ENCODE measurements at places on chromosomes 1 and 21.

- DNase-seq, result no peak
These were observed 439.3 kb downstream of the NEGR1 start for GRCh38 chr1:71843012-71843411.

DNA sequence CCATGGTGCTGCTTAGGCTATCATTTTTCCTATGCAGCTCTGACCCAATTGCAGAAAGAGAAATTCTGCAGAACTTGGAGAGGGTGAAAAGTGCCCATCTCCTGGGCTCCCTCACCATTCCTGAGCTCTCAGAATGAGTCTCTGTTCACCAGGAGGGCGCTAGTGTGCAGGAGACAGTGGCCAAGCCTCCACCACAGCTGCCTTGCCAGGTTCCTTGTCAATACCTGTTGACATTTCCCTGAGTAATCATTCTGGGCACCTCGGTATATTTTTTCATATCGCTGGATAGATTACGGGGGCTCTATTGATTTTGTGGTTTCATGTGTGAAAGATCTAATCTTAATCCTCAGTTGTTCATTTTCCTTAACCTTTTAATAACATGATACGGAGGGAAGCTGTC lies 13.0 kb upstream of the C8B start:
- DNase-seq, result no peak

DNA sequence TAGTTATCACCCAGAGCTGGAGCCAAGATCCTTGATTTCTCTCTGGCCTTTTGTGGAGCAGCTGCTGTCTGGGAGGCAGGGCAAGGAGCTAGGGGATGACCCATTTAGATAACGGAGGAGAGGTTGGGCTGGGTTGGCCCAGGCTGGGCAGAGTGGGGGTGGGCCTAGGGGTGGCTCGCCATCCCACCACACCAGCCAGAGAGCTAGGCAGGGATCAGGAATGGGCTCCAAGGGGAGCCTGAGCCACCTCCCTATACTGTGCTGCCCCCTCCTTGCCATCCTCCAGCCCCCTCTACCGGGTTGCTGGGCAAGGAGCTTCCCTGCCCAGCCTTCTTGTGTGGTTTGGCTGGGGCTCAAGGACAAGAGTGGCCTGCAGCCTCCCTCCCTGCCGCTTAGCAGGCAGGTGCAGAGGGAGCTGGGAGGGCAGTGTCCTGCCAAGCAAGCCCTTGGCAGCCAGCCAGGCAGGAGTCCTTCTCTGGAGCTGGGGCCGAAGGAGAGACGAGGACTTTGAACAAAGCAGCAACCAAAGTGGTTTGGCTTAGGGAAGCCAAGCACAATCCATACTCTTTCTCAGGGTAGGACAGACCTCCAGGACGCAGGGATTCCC lies 4.1 kb downstream of the NUAK2 start:
- DNase-seq, result peak; percentile 78

- no peak for DNase-seq
These were observed 1.3 kb downstream of the ARHGAP29 start for GRCh38 chr1:94236013-94236491.

DNA sequence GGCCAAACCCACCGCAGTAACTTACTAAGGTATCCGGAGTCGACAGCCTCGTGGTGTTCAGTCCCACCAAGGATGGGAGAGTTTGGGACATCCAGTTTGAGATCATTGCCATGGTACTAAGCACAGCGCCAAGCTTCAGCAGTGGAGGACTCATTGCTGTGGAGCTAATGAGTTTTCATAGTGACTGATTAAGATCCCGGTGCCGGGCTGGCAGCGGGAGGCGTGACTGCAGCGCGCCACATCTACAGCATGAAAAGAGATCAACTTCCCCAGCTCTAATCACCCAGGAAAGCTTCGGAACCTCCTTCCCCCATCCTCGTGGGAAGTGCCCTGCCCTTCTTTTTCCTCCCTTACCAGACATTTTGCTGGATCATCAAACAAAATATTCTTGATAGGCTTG lies 149.9 kb downstream of the OLFM3 start:
- no peak for DNase-seq

GRCh38 chr1:109133815-109134214 lies 19.9 kb downstream of the ELAPOR1 start:
- DNase-seq, result no peak

GRCh38 chr1:235911300-235911662 lies 44.6 kb upstream of the LYST start:
- no peak for DNase-seq

DNA sequence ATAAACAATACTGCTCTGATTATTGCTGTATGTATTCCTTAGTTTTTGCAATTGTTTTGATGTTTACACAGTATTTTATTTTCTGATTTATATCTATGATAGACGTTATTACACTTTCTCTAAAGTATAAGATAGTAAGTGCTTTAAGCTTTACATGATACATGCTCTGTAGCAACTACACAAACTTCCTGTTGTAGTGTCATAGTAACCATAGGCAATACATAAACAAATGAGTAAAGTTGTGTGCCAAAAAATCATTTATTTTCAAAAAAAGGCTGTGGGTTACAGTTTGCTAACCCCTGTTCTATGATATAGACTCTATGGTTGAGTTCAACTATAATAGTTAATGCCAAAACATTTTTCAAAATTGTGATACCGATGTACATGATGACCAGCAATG lies 1156.4 kb downstream of the AMY1C start:
- DNase-seq, result no peak

GRCh38 chr1:165109013-165109412 lies 247.5 kb downstream of the LMX1A start:
- DNase-seq, result no peak

DNA sequence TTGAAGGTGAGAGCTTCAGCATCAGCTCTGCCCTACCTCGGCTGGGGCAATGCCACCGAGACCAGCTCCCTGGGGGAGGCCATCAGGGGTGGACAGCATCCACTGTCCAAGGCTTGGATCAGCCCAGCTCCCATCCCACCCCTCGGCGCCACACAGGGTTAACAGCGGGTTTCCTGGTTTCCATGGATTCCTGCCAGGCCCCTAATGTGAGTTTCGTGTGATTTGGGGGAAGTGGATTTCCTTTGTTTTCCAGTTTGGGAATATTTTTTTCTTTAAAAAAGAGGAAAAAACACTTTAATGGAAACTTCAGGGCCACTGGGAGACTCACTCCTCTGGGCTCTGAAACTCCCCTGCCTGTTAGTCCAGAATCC lies 34.3 kb downstream of the CASZ1 start:
- DNase-seq, result no peak

DNA sequence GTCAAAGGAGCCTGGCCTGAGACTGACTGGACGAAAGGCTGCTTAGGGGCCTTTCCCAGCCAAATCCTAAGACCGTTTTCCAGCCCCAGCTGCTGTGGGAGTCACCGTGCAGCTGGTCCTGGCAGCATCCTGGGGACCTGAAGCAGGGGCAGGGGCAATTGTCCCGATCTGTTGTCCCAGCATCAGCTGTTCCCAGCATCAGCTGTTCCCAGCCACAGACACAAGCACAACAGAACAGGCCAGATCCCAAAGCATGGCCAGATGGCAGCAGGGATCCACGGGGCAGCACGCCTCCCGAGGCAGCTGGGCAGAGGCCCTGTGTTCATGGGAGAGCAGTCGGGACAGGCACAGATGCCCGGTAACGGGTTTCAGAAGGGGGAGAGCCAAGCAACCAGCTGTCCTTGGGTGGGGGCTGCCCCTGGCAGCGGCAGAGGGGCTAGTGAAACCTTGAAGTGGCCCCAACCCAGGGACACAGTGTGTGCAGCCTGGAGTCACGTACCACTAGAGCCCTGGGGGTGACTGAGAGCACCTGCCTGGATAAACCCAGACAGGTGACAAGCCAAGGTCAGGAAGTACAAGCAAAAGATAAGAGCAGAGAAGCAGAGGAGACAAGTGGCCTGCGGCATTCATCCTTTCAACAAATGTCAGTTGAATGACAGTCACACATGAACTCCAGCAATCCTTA lies 13.3 kb downstream of the CELA2B start:
- DNase-seq, result no peak

- DNase-seq, result no peak
These were observed 7.8 kb downstream of the GNPAT start for GRCh38 chr1:231248778-231249177.

- DNase-seq, result no peak
These were observed 51.0 kb downstream of the SGIP1 start for GRCh38 chr1:66585002-66585401.

- DNase-seq, result peak; percentile 71
These were observed 108.3 kb downstream of the HIVEP3 start for GRCh38 chr1:41810446-41810845.

DNA sequence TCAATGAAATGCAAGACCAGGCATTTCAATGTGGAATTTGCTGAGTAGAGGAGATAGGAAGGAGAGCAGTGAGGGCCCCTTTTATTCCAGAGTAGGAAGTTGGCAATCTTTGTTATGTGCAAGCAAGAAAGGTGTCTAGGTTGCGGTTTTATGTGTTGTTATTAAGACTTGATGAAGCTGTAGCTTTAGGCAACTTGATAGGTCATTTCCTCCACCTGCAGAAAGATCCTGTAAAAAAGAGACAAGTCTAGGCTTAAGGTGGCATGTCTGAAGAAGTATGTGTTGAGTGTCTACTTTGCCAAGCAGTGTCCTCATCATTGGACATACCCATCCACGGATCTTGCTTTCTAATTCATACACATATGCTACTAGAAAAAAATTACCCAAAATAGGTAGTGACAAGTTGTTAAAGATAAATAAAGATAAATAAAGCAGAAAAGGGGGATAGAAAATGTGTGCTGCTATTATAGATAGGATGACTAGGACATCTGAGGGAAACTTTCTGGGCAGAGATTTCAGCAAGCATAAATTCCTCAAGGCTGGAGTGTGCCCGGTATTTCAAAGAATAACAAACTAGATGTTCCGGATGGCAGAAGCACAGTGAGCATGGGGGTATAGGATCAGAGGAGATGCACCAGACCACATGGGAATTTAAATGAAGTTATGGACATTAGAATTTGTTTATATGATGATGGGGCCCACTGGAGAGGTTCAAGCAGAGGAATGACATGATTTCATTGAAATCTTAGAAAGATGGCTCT lies 335.0 kb downstream of the TGFB2 start:
- DNase-seq, result no peak

DNA sequence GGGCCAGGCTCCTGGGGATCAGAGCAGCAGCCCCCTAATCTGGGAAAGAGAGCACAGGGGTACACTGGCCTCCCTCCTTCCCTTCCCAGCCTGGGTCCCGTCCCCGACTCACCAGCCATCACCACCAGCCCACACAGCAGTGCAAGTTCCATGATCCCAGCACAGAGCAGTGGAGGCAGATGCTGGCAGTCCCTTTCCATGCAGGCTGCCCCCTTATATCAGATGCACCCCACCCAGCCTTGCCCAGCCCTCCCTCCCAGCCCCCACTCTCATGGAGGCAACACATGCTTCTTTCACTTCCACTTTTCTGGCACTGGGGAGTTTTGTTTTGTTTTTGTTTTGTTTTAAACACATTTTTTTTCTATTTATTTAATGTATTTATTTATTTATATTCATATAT lies at the start of gene PLA2G2D:
PLA2G2D (minus strand) TSS at position 190 of the 400 bp plus-strand sequence; CDS start at position 152, 38 bp downstream.
- DNase-seq, result no peak

DNA sequence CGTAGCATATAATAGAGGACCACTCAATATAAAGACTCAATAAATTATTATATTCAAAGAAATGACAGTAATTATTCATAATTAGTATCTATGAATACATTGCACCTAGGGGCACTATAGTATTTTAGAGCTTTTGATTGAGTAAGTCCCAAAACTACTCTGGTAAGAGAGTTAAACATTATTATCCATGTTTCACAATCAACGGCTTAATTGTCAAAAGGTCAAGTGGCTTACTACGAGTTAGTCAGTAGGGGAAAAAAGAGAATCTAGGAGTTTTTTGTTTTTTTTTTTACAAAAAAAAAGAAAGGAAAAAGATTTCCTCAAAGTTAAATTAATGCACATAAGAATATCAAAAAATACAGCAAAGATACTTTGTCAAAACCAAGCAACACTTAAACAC lies 20.4 kb upstream of the LAMC1 start:
- DNase-seq, result no peak

GRCh38 chr1:9207715-9208114 lies 26.9 kb upstream of the H6PD start:
- no peak for DNase-seq

- no peak for DNase-seq
These were observed 26.7 kb downstream of the RTCA start for GRCh38 chr1:100292711-100293110.

- no peak for DNase-seq
These were observed 154.0 kb downstream of the RHOU start for GRCh38 chr1:228889289-228889688.

DNA sequence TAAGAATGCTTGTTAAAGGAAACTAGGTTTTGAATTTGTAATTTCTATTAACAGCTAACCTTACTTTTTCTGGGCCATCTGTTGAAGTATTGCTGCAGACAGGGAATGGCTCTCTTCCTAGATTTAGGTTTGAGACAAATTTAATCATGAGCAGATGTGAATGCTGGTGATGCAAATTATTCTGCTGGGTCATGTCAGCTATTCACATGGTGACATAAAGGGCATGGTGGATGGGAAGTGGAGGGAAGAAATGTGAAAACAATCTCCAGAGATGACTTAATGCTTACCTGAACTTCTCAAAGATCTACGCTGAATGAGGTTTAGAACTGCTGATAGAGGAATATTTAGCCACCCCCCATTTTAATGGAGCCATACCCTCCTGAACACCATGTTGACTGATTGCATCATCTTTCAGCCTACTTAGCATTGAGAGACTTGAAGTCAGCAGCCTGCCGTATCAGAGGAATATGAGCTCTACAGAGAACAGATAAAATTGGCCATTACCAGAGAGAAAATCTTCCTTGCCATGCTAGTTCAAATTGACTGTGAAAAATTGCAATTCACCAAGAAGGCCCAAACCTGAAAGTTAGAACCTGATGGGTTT lies 138.8 kb downstream of the HHAT start:
- DNase-seq, result no peak

DNA sequence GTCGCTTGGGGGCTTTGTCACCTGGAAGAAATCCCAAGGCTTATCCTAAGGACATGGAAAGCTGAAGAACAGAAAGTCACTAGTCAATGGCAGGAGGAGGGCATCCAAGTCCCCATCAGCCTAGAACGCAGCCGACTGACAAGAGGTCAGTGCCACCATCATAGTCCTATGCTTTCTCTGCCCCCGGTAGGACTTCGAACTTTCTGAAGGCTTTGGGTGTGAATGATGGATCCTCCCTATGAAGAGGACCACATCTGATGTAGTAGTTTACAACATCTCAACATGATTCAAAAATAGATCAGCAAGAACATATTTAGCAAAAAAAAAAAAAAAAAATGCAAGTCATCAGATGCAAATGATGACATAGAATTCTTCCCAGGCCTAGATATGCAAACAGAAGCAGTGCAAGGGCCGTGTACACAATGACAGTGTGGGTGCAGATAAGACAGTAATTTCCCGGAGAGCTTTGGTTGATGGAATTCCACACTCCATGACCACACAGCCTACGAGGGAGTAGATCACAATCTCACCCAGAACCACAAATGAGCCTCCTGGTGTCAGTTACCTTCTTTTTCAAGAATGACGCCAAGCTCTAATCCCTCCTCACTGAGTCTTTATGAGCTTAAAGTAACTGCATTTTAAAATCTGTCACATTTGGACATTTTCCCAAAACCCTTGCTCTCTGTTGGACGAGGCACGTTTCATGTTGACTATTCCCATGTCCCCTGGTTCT lies 88.2 kb downstream of the PSMG1 start:
- no peak for DNase-seq

- DNase-seq, result no peak
These were observed 31.1 kb upstream of the POFUT2 start for GRCh38 chr21:45318556-45319404.

- DNase-seq, result peak; percentile 18
These were observed 269.7 kb downstream of the DYRK1A start for GRCh38 chr21:37636152-37636860.
